Daoy (cell line): ENCODE measurements at places on chromosomes 3 and 15. TPM values are rescaled to one million over a fixed set of nuclear protein-coding genes. Genes with fewer than 3 reads are reported as not detected.

DNA sequence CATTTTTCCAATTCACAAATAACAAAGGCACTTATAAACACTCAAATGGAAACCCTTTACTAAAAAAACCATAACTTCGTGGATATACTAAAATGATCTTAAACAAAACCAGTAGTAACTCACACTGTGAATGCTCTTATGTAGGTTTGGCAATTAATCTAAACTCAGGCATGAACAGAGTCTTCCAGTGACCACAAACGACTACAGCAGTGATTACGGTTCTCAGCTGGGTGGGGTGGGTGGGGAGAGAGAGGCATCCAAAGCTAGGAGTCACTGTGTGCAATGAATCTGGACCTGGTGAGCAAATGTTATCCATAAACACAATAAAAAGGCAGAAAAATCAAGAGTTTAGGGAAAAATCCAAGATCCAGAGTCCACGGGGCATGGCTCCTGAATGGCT lies 21.3 kb downstream of the SLC12A8 start:
- DNase-seq, result no peak

DNA sequence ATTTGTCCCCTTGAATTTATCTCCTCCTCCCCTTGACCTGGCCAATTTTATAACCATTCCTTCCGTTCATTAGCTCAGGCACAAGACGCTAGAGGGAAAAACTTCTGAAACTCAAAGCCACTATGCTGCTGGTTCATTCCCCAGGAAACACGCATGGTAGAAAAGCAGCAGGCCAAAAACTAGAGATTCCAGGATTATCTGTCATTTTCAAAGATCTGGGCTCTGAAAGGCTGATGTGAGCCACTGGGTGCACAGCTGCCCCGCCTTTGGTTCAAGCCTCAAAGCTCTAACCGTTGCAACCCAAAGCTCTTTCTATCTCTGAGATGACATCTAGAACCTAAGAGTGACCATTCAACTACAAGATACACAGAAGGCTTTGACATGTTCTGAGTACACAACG lies 6.1 kb downstream of the ANP32A start:
- no peak for DNase-seq

The PGBD4 gene
- total RNA-seq, result 1.4 and 2.4 TPM in 2 replicates

- DNase-seq, result peak; percentile 66
Observed at GRCh38 chr3:135310317-135310716, 515.3 kb downstream of the EPHB1 start.

The GOLGA8Q gene
- total RNA-seq, result not detected in 2 replicates

DNA sequence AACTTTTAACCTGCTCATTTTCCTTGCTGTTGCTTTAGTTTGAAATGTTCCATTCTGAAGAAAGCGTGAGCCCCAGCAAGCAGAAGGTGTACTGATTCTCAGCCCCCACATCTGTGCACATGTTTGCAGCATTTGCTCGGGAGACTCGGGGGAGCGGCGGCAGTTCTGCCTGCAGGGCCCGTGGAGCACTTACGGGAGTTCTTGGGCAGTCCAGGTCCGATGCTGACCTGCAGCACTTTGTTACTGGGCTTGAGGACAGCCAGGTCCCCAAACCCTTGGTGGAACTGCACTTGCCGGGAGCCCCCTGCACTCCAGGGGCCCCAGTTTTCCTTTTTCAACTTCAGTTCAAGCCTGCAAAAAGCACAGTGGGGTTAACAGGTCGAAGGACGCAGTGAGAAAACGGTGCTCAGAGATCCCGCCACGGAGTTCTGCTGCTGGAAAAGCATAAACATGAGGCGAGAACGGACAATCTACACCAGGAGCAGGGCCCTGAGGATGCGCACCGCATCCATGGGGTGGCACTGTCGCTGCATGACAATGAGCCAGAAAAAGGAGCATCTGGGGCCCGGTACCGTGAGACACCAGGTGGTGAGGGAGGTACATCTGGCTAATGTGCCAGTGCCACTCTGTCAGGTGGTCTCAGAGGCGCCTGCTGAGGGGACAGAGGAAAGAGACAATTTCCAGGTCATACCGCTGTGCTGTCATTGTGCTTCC lies 45.6 kb upstream of the LDHAL6B start:
- DNase-seq, result peak; percentile 29

GRCh38 chr3:183349421-183350157 lies 78.8 kb downstream of the MCF2L2 start:
- no peak for DNase-seq

The PROS1 gene
- 5.9 and 8.3 TPM in 2 replicates for total RNA-seq

The KLHL6 gene
- total RNA-seq, result not detected in 2 replicates

The SLC12A8 gene
- 2.0 and 6.3 TPM in 2 replicates for total RNA-seq

DNA sequence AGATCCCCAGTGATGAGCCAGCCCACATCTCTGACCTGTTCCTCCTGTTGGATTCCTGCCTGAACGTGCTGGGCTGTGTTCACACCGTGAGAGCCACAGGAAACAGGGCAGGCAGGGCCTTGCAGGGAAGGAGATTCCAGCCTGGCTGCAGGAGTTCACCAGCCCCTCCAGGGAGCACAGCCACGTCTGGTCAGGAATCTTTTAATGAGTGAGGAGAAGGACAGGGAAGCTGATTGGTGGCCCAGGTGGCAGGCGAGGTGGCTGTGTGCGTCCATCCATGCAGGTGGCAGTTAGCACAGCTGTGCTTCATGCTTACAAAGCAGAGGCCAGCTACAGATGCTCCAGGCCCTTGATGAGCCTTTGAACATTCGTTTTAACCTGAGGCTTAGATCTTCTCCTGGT lies 10.5 kb downstream of the LRRK1 start:
- no peak for DNase-seq

GRCh38 chr15:64905119-64905831 lies 6.4 kb upstream of the ANKDD1A start:
- DNase-seq, result peak; percentile 82

- DNase-seq, result peak; percentile 42
Observed at GRCh38 chr15:63752075-63752684, 81.6 kb downstream of the HERC1 start.

The DOCK3 gene
- total RNA-seq, result 0.36 and 0.51 TPM in 2 replicates

DNA sequence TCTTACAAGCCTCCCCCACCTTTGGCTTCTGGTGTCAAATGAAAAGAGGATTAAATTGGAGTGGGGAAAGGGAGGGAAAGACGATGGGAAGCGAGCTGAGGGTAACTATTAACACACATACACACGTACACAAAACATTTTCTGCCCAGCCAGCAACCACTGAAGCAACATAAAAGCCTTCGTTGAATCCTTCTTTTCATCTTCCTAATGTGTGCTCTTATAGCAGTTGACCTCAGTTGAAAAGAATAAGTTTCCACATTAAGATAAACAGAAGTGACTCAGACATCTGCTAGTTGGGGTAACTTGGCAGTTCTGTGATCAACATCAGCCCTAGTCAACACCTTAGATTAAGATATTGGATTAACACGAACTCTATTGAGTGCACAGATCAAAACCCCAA lies 558.5 kb downstream of the MECOM start:
- DNase-seq, result peak; percentile 33

DNA sequence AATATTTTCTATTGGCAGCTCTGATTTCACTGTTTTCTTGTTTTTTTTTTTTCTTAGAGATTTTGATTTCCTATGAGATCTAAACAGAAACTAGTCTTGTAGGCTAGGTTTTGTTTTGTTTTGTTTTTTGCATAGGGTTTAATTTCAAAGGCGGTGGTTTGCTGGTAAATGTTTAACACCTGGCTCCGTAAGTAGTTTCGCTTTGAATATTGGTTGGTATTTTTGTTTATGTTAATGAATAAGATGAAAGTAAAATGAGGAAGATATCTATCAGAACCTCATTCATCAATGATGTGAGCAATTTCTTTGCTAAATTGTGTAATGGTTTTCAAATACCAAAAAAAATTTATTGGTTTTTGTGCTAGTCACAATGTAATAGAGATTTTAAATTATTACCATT lies 39.7 kb upstream of the TM4SF1 start:
- DNase-seq, result no peak

The MFGE8 gene
- total RNA-seq, result 13.9 and 14.9 TPM in 2 replicates

The SCAMP5 gene
- total RNA-seq, result 1.8 and 7.4 TPM in 2 replicates

GRCh38 chr3:53194210-53195065 lies 33.4 kb downstream of the PRKCD start:
- DNase-seq, result peak; percentile 40

- DNase-seq, result no peak
Observed at GRCh38 chr3:183249006-183249718, 3.9 kb upstream of the B3GNT5 start.

- no peak for DNase-seq
Observed at GRCh38 chr3:69126999-69127398, 4.6 kb upstream of the LMOD3 start.

- DNase-seq, result peak; percentile 55
Observed at GRCh38 chr3:48634661-48635221, 520 bp downstream of the SLC26A6 start.

DNA sequence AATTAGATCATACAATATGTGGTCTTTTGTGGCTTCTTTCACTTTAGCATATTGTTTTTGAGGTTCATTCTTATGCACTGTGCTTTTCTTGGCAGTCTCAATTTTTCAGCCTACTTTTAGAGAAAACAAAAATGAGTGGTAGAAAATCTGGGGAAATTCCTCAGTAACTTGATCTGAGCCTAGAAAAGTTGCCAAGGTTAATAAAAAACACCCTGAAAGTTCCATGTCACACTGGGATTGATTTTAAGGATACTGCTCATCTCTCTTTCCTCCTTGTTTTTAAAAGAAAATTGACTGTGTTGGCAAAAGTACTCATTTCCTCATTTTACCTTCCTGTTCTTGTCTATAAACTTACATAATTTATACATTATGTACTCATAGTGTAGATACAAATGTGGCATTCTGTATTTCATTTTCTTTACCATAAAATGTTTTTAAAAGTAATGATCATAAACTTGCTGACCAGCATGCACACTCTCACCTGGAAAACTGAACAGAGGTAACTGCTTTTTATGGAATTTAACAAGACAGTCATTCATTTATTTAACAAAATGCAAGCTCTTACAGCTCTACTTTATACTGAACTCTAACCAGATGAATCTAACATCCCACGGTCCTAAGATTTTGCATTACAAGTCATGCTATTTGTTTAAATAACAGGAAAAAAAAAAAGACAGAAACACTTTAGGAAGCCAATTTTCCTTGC lies 28.6 kb upstream of the SH3BP5 start:
- peak; percentile 23 for DNase-seq

DNA sequence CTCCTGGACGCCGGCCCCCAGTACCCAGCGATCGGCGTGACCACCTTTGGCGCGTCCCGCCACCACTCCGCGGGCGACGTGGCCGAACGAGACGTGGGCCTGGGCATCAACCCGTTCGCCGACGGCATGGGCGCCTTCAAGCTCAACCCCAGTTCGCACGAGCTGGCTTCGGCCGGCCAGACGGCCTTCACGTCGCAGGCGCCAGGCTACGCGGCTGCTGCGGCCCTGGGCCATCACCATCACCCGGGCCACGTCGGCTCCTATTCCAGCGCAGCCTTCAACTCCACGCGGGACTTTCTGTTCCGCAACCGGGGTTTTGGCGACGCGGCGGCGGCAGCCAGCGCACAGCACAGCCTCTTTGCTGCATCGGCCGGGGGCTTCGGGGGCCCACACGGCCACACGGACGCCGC lies 956 bp downstream of the ZIC1 start:
- no peak for DNase-seq

- DNase-seq, result no peak
Observed at GRCh38 chr3:12486916-12487315, 2.6 kb downstream of the TSEN2 start.

DNA sequence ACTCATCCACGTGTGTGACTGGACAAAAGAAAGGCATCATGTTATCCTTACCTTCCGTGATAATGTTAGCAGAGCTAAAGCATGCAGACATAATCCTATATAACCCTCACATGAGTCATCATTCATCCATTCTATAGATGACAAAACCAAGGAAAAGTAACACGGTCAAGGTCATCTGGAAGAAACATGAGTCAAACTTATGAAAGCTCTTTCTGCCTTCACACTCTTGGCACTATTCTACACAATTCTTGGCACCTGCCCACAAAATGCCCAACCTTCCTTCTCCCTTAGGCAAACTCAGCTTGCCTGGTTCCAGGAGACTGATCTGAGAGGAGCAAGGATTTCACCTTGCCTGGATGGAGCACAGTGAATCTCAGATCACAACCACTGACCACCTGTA lies 66.9 kb downstream of the PRICKLE2 start:
- DNase-seq, result peak; percentile 11

The WNT5A gene
- total RNA-seq, result 108 and 109 TPM in 2 replicates

- DNase-seq, result peak; percentile 71
Observed at GRCh38 chr3:72520690-72521308, 327.4 kb downstream of the SHQ1 start.

The GNB4 gene
- 42.4 and 47.8 TPM in 2 replicates for total RNA-seq

GRCh38 chr15:34514251-34514670 lies 69.2 kb downstream of the GOLGA8B start:
- DNase-seq, result peak; percentile 57

- peak; percentile 69 for DNase-seq
Observed at GRCh38 chr3:130386604-130387263, 41.3 kb downstream of the COL6A5 start.

The SMCO1 gene
- not detected in 2 replicates for total RNA-seq

The ABHD2 gene
- 27.1 and 31.7 TPM in 2 replicates for total RNA-seq

DNA sequence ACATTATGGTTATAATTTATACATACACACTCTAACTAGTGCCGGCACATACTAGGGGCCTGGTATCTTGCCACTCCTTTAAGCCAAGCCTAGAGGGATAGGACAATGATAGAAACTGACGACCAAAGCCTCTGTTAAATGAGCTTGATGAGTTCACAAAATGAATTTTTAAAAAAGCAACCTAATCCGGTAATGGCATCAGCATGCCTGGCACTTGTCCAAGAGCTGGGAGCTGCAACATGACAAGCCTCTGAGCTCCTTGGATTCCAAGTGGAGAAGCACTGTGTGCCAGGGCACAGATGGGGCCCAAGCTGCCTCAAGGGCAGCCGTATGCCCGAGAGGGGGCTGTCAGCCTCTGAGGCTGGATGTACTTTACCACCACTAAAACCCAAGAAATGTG lies 9.7 kb downstream of the ETV5 start:
- peak; percentile 65 for DNase-seq
